ENCODE measurements at places on chromosomes 12 and 14.

- DNase-seq, result peak; percentile 7
Observed at GRCh38 chr12:3341594-3341993, 149.4 kb upstream of the PRMT8 start.

DNA sequence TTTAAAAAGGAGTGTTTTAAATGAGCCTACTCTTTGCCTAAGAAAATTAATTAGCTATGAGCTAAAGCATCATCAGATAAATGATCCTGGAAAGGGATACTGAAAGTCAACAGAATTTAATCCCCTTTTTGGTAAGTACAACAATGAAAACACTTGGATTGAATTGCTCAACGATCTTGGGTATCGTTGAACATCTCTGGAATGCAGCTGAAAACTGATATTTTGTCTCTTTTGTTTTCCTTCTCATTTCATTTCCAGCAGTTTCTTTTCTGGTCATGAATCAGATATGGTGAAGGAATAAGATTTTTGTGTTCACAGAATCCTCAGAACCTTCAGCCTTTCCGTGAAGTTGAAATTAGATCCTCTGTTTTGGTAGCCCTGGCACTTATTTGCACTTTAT lies 771.2 kb downstream of the FSCB start:
- no peak for DNase-seq

DNA sequence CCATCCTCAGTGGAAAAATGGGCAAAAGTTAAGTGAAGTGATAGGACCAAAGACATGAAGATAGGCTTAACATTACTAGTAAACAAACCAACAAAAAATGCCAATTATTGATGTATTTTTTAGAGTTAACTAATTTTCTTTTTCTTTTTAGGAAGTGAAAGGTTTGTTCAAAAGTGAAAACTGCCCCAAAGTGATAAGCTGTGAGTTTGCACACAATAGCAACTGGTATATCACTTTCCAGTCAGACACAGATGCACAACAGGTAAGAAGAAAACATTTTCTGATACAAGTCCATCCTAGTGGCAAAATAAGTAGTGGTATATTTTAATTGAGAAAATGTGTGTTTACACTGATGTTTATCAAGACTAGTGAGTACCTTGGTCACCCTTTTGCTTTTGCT lies 39.6 kb downstream of the LARP4 start:
- DNase-seq, result no peak

DNA sequence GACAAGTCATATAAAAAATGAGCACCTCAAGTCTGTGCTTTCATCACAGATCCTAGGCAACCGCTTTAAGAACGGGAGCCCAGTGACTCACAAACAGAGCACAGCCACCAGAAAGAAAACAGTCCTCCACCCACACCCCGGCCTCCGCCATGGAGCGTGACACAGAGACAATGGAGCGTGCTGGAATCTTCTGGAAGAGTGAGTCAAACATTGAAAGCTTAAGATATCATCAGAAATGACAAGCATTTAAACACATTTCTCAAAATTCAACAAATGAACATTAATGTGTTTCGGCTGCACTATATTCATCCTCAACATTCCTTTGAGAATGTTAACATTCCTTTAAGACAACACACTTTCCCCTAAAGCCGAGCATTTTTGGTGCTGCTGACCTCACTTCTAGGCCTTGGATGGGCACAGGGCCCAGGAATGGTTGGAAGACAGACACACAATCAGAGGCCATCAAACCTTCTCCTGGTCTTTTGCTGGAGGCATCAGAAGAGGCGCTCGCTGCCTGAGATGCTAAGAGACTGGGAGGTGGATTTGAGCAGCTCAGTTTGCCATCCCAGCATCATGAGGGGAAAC lies 23.6 kb upstream of the TMEM132D start:
- no peak for DNase-seq

Data from lung (tissue), 17 donors.